D341Med (cell line): ENCODE measurements at places on chromosomes 1 and 21.

DNA sequence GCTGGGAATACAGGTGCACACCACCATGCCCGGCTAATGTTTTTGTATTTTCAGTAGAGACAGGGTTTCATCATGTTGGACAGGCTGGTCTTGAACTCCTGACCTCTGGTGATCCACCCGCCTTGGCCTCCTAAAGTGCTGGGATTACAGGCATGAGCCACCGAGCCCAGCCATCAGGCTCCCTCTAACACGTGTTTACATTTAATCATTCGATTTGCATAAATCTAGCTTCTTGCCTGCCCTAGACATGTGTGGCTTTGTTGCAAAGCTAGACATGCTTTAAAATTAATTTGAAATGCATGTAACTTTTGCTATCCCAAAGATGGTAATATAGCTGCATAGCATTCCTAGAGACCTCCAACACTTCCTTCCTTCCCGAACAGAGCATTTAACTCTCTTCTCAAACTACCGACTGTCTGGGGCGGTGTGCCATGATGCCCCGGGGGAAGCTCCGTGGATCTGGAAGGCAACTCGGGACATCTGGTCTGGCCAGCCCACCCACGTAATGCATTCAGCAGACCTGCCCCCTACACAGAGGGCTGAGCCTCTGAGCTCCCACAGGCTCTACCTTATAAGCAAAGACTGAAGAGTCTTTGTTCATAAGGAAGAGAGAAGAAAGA lies 34.6 kb upstream of the NID1 start:
- no peak for DNase-seq

- no peak for DNase-seq
Observed at GRCh38 chr1:109112056-109112651, 1.8 kb upstream of the ELAPOR1 start.

DNA sequence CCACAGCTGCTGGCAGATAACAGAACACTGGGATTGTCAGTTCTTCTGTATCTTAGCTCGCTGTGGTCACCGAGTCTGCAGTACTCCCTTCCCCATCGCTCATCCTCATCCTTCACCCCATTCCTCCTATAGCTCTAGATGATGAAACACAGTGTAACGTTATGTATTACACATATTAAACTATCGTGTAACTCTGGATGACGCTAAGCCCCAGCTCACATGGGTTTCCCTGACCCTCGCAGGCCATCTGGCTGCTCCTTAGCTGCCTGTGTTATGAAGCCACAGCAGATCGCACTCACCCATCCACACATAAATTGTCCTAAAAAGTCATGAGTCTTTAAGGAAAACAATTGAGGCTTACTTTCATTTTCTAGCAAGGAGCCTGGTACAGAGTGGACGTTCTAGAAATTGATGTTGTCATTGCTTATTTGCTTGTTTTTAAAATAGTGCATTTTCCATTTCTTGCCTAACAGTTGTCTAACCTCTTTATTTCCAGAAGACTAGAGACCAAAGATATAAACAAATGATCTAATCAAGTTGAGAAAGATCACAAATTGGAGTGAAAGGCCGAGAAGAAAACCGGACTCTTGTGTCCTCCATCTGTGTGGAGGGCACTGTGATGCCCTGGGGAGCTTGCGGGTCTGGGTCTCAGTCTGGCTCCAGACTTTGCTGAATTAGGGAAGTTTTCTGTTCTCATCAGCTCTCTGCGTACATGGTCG lies 24.3 kb upstream of the PCP4 start:
- no peak for DNase-seq

DNA sequence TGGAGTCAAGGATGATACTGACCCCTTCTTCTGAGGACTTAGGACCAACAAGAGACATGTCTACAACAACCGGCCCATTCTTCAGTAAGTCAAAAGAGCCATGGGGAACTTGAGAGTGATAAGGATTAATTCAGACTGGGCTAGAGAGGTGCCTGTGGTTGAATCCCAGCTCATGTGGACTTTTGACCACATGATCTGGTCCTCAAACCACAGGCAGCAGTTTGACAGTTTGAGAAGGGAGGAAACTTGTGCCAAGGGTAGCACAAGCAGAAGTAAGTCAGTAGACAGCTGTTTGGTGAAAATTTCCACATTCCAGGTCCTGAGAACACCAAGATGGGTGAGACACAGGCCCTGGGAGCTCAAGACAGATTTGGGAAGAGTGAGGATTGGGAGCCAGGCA lies 19.8 kb downstream of the SH3BP5L start:
- DNase-seq, result no peak

- no peak for DNase-seq
Observed at GRCh38 chr1:41447995-41448770, 36.3 kb downstream of the EDN2 start.

- no peak for DNase-seq
Observed at GRCh38 chr1:193884848-193885558, 698.6 kb upstream of the B3GALT2 start.

- peak; percentile 76 for DNase-seq
Observed at GRCh38 chr1:156797212-156797871, 19.3 kb downstream of the SH2D2A start.

GRCh38 chr1:83508485-83509151 lies 490.3 kb downstream of the TTLL7 start:
- DNase-seq, result no peak
